ENCODE measurements at places on chromosomes 12 and 14.

GRCh38 chr12:67506739-67507138 is 141.8 kb upstream of the DYRK2 start:
- no peak for DNase-seq

DNA sequence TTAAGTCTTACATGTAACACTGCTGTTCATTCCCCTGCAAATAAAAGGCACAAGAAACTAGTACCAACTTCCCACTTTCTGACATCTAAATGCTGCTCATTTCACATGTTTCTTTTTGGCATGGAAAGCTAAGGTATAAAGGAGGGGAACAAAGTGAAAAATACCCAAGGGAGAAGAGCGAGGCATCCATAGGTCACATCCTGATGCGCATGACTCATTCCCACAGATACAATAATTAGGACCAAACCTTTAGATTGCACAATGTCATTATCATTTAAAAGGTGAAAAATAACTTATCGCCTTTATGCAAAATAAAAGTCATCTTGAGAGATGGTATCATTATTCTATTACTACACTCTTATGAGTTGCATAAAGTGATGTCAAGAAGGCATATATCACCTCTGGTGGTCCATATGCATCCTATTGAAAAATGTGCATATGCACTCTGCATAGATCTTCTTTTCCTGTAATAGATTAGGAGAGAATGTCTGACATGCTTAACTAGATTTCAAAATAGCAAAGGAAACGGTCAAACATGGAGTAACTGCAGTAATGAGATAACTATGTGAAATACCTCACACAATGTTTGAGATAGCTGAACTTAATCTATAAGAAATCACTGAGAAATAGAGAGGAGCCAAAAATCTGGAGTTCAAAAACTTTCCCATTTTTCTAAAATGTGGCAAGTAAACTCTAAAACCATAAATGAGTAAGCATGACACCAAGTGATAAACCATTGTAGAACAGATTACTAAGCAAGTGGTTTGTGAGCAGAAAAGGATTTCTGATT is 382.5 kb upstream of the TMTC1 start:
- no peak for DNase-seq

DNA sequence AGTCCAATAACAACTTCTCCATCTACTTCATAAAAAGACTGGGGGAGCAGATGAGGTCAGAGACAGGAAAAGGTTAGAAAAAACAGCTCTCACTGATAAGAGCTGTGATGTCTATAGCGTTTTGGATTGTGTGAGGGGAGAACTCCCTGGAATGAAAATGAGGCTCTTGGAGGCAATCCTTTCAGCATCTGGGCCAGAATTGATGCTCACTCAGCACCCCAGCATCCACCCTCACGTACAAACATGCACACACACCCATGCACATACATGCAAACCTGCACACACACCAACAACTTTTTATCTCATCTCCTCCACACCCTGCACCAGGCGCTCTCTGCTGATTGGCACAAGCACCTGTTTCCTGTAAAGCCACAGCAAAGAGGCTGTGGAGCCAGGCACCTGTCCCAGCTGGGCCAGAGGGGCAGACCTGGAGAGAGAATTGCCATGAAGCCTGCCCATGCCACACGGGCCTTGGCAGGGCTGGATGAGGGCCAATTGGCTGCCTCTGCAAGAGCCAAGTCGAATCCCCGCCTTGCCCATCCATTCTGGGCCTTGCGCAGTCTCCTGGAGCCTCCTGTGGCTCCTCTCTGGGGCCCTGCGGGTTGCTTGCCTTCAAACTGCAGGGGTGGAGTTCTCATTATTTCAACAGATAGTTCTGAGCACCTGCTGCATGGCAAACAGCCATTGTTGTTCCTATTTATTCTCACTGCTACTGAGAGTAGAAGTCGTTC is 53.1 kb downstream of the SYNE3 start:
- DNase-seq, result peak; percentile 53

DNA sequence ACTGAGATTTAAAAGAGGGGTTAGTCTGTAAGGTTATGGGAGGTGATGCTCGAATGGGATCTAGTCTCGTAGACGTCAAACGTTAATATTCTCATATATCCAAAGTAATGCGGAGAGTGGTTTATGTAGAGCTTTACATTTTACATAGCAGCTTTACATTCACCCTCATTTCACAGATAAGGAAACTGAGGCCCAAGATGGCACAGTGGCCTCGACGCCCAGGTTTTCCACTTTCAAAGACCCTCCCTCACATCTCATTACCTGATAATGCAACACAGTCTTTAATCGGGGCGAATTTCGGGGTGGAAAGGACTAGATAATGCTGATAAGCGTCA is 450 bp upstream of the TDG start:
- DNase-seq, result no peak

GRCh38 chr14:36529062-36529461 is 9.0 kb upstream of the NKX2-1 start:
- DNase-seq, result no peak

DNA sequence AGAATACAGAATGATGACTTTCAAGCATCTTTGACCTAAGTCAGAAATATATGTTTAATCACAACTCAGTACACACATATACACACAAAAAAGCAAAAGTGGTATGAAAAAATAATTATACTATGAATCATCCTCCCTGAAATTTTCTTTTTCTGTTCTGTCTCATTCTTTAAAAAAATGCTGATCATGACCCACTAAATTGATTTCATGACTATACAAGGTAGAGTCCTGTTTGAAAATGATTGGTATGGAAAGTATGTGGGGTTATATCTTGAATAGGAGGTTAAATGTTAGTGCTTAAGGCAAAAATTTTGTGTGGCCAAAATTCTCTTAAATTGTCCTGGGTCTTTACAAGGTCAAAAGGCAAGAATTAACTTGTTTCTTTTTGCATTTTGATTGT is 80.4 kb downstream of the SUDS3 start:
- DNase-seq, result no peak

DNA sequence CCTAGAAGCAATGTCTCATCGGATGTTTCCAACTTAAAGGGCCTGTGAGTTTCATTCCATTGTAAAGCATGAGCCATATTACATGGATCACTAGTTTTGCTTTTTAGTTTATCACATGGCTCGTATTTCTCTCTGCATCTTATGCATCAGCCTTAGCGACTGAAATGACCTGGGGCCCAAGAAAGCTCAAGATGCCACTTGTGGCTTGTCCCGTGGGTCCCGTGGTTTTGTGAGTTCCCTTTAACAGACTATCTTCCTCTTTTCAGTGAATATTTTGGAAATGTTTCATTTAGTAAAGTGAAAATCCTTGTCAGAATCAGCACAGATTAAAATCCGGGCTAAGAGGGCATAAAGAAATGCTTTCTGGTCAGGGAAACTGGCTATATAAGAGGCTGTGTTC is 86.2 kb upstream of the PPM1H start:
- no peak for DNase-seq
